ENCODE measurements at places on chromosomes 12 and 14.

DNA sequence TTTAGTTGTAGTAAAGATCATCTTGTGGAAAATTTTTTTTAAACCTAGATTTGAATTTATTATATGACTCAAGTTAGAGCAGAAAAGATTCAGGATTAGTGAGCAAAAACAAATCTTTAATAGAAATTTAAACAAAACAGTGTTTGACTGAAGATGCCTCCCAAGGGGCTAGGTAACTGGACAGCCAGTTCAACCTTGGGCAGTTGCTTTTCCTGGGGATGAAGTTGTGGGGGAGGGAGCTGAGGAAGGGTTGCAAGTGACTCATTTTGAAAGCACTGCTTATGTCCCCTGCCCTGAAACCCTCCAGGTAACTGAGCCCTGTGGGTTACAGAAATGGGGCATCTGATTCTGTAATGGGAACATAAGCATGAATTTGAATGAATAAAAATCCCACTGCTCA lies 13.1 kb downstream of the CFAP54 start:
- DNase-seq, result no peak

- no peak for DNase-seq
These were observed 6.9 kb downstream of the GALNT4 start for GRCh38 chr12:89517720-89518119.

GRCh38 chr14:105460116-105460515 lies 14.5 kb upstream of the CRIP2 start:
- DNase-seq, result no peak

- DNase-seq, result no peak
These were observed 94.4 kb downstream of the SCAF11 start for GRCh38 chr12:45895961-45896360.

DNA sequence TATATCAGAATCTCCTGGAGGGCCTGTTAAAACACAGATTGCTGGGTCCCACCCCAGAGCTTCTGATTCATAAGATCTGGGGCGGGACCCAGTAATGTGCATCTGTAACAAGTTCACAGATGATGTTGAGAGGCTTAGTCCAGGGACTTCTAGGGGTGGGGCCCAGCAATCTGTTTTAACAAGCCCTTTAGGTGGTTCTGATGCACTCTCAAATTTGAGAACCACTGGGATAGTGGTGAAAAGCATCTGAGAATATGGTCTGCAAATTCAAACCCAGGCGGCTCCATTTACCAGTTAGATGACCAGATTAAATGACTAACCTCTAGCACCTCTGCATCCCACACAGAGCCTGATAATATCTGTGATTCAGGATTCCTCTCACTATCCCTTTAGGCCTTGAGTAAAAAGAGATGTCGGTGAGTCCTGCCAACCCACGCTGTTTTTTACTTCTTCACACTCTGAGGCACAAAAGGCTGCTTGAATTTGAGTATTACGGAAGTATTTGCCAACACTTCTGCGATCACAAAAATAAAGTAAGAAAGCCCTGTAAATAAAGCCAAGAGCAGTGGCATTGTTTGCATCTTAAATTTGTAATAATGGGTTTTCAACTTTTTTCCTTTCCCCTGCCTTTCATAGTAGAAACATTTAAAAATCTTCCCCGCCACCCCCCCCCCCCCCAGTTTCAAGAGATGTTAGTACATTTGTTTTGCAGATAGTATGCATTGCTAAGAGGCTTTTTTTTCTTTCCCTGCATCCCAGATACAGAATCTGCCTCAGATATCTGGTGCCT lies 1.8 kb upstream of the FRS2 start:
- DNase-seq, result no peak

DNA sequence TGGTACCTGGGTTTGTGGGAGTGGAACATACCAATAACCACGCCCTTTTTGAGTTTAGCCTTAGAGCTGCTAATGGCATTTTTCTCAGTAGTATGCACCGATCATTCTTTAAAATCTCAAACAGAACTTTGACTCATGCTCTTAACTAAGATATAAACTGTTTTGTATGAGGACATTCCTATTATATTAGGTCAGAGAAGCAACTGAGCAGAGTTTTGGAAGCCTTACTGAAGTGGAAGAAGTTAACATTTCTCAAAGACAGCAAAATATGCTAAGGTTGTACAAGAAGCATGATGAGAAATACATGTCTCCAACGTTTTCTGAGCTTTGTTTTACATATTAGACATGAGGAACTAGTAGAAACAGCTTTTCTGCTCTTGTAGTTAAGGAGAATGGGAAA lies 819.2 kb downstream of the FSCB start:
- DNase-seq, result no peak

DNA sequence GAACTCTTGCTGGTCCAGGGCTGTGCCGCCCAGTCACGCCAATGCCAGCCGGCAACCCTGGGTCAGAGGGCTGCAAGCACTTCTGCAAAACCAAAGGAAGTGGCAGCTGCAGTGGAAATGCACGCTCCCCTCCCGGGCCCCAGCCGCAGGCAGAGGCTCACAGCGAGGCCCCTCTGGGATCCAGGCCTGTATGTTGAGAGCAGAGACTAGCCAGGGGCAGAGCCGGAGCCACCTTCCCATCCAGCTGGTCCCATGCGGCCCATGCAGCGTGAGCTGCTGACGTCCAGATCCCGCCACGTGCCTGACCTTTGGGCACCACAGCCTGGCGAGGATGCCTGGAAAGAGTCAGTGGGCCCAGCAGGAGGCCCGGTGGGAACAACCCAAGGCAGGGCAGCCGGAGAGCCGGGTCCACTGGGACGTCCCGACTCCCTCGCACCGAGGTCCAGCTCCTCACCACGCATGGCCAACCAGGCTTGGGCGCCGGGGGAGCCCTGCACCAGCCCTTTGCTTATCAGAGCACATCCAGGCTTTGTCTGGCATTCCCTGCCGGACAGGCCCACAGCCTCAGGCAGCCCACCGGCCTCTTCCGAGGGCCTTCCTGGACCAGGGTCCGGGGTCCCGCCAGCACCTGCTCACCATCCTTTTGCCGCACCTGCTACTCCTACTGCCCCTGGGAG lies 4.3 kb downstream of the GPR132 start:
- peak; percentile 67 for DNase-seq

- no peak for DNase-seq
These were observed 27.8 kb downstream of the COQ6 start for GRCh38 chr14:73977896-73978295.

DNA sequence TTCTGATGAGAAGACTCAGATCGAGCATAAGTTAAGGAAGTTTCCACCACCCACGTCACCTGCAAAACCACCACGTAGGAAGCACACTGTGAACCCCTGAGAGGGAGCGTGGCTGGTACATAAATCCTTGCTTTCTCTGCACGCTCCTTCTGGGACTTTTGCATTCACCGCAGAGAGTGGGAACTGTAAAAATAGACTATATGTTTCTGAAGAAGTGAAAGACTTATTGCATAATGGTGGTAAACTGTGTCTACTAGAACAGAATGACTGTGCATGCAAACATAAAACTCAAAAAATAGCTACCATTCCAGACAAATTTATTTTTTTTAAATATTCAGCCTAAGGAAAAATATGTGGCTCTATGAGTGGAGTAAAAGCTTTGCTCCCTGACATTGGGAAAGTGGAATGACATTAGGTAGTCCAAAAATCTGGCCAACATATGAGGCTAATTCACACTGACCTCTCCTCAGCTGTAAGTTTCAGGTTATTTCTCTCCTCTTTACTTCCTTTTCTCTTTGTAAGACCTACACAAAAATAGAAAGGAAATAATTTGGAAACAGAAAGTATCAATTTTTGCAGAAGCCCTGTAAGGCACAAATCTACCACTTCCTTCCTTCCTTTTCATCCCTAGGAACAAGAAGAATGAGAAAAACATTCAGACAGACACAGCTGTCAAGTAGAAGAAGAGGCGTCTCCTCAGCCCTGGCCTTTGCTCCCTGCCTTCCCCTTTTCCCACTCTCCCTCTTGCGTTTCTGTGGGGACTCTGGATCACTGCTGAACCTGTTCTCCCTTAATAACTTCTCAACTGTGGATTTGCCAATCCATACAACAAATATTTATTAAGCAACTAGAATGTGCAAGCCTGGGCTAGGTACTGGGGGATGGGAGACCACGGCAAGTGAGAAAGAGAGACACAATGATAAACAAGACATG lies 264.3 kb upstream of the FOXN3 start:
- peak; percentile 65 for DNase-seq

Measured in activated naive CD4-positive, alpha-beta T cell treated with anti-CD3 and anti-CD28 coated beads, Interleukin-2, amount 50 U/mL, for 72 hours (primary cell).